Activated CD4-positive, alpha-beta T cell treated with anti-CD3 and anti-CD28 coated beads, Interleukin-2, amount 10 ng/mL, durations not matched to agents 24 days and 14 days (primary cell): ENCODE measurements at places on chromosomes 1 and 21.

DNA sequence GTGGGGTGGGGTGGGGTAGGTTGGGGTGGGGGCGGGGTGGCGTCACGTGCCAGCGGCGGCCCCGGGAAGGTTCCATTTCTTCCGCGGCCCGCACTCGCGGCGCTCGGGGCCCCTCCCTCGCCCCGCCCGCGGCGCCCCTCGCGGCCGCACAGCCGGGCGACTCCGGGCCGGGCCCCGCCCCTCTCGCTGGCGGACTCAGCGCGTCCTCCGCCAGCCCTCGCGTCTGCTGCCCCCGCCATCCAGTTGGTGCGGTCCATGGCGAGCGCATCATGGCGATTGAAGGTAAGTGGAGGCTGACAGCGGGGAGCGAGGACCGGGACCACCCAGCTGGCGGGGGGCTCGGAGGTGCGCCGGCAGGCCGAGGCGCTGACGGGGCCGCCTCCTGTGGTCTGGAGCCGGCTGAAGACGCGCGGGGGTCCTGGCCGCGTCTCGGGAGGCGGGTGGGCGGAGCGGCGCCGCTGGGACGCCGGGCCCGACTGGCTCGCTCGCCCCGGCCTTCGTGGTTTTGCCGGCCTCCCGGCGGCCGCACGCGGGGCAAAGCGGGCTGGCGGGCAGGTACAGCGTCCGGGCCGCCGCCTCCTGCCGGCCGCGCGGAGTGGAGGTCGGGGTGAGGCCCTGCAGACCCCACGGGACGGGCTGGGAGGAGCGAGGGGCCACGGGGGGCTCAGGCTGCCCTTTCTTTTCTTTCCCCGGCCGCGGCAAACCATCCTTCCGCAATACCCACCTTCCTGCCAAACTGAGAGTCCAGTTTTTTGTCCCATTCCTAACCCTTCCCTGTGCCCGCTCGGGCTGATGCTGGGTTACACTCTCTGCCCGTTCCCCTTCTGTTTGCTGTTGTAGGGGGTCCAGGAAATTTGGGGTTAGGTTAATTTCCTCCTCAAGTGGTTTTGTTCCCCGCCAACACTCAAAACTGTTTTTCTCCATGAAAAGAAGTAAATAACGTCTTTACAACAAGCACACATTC lies at the start of gene SYT14:
TSS of gene SYT14 (plus strand) at position 222 of the 964 bp plus-strand sequence. CDS start at position 270, 48 bp downstream.
- peak; percentile 57 for DNase-seq

GRCh38 chr21:42975886-42976608 lies 1.7 kb downstream of the PKNOX1 start:
- no peak for DNase-seq

- no peak for DNase-seq
These were observed 57.5 kb downstream of the IARS2 start for GRCh38 chr1:220151454-220151853.

DNA sequence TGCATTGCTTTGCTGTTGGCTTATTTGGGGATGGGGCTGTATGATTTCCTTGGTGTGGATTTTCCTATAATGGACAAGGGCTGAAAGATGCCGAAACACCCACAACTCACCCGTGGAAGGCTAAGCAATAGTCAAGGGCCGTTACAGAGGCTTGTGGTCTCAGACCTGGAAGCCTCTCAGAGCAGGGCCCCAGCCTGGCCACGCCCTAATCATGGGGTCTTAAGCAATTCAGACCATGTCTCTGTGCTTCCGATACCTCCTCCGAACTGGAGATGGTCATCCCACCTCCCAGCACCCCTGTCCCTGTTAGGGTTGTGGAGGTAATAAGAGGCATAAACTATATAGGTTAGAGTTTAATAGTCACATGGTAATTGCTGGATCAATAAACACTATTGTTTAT lies 3.4 kb downstream of the ABCG1 start:
- no peak for DNase-seq

- no peak for DNase-seq
These were observed 347.9 kb downstream of the ZP4 start for GRCh38 chr1:237542525-237543418.

DNA sequence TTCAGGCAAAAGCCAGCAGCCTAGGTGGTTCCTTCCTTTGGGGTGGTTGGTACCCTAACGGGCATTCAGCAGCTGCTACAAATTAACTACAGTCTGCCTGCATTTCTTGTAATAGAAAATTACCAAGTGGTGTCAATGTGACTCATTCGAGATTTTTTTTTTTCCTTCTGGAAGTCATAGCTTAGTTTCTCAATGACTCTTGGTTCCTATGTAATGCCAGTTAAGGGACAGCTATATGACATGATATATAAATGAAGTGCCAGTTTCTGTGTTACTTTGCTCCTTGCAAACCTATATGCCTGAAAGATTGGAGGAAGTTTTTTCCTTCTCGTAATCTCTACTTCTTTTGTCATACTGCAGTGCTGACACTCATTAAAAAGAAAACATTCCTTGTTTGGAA lies 2.6 kb downstream of the MGST3 start:
- DNase-seq = no peak

DNA sequence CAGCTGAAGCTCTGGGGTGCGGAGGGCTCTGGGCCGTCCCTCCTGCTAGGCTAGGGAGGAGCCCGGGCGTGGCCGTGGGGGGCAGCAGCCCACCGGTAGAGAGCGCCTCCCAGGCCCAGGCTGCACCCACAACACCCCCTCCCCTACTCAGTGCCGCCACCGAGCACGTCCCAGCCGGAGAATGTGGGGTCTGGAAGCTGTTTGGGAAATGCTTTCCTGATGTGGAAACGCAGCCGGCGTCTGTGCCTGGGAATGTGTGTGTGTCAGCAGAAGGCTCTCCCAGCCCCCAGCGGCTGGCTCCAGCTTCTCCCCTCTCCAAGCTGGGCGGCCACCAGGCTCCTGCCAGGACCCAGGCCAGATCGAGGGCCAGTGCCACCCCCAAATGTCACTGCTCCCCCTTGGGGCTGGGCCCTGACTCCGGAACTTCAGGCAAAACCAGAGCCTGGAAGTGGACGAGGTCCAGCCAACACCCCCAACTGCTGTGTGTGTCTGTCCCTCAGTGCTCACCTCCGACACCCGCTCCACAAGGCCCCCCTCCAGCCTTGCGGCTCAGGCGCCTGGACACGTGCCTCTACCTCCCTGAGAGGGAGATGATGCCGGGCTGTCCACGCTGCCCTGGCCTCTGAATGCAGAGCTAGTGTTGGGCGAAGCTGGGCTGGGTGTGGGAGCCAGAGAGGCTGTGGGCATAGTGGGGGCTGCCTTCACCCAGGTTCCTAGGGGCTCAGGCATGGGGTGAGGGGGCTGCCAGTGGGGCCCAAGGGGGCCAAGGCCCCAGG lies 74.7 kb downstream of the MEGF6 start:
- DNase-seq = no peak

- no peak for DNase-seq
These were observed 9.1 kb downstream of the TUFT1 start for GRCh38 chr1:151549199-151549598.

DNA sequence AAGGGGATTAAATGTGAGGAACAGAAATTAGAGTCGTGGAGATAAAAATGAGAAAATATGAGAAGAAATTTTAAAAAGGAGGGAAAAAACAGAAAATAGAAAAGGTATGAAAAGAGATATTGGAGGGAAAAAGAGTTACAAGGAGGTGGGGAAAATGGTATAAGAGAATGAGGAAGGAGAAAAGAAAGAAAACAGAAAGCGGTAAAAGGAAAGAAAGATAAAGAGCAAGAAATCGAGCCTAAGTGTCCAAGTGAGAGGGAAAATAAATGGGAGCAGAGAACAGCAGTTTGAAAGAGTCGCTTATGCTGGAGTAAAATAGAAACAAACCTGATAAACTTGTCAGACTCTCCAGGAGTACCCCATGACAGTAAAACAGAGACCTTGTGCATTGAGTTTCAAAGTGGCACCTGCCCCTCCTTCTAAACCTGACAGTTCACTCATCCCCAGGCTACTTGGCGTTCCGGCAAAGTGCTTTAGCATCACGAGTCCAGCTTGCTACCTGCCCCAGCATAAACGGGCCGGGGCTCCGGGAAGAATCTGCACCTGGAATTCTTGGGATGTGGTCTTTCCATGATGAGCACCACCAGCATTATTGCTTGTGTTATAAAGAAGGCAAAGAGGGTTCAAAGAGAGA lies 585 bp downstream of the NEGR1 start:
- DNase-seq = peak; percentile 58

- DNase-seq = no peak
These were observed 232.3 kb upstream of the USP24 start for GRCh38 chr1:55447488-55447887.

DNA sequence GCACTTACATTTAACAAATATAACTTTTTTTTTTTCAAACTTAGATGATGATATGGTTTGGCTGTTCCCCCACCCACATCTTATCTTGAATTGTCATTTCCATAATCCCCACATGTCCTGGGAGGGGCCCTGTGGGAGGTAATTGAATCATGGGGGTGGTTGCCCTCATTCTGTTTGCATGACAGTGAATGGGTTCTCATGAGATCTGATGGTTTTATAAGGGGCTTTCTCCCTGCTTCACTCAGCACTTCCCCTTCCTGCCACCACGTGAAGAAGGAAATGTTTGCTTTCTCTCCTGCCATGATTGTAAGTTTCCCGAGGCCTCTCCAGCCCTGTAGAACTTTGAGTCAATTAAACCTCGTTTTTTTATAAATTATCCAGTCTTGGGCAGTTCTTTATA lies 432.6 kb downstream of the AMY1C start:
- DNase-seq = no peak

DNA sequence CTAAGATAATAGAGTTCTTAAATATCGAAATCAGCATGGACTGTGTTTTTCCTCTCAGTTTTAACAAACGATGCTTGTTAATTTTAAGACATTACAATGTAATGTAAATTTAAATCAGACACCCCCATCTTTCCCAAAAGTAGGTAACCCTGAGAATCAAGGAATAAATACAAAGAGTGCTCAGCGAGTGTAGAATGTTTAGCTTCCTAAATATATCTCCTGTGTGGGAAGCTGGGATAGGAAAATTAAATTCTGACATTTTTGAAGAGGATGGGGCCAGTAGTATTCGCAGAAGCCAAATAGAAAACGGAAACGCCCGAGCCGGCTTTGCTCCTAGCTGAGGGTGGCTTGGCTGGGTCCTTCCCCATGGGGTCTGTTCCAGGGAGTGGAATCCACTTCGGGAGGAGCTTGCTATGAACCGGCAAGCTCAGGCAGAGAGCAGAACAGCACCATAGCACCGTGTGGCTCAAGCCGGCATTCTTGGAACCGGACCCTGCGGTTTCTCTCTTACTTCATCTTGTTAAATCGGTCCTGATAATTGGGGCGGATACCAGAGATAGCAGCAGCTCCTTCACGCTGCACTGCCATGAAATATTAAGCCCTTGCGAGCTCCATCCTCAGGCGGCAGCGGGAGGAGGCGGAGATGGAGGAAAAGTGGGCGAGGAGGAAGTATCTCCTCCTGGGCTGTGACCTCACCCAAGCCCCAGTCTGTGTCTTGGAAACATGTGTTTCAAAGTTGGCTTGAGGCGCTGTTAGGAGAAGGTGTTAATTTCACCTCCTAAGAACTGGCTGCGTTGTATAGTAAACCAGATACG lies 24.9 kb downstream of the MAP3K7CL start:
- DNase-seq = no peak

GRCh38 chr1:20663969-20664715 lies 3.0 kb upstream of the DDOST start:
- DNase-seq = no peak

DNA sequence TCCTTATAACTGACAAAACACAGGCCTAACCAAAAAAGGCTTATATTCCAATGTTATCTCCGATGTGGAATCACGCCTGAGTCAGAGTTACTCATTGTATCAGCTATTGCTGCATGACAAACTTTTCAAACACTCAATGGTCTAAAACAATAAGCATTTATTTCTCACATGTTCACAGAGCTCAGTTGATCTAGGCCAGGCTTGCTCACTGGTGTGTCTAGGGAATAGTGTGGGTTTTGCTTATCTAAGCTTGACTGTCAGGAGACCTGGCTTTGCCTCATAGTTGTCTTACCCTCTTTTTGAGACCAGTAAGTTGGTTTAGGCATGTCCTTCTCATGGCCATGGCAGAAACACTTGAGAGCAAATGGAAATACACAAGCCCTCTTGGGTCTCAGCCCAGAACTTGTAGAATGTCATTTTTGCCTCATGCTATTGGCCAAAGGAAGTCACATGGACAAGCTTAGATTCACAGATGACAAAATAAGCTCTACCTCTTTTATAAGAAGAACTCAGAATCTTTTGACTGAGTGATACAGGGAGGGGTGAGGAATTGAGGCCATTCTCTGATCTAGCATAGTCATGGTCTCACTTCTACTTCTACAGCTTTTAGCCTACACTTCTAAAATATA lies 130.8 kb downstream of the HMCN1 start:
- no peak for DNase-seq

DNA sequence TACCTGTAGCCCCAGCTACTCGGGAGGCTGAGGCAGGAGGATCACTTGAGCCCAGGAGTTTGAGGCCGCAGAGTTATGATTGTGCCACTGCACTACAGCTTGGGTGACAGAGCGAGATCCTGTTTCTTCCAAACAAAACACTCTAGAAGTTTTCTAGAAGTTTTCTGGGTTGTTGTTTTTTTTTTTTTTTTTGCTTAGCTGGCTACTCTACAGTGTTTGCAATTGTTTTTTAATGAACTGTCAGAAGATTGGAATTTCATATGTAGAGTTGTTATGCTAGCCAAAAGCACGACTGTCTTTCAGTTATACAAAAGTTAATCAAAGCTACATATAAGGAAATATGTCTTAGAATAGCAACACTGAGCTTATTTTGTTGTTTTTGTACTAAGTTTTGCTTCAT lies 30.9 kb upstream of the NEXN start:
- DNase-seq = no peak

- no peak for DNase-seq
These were observed 33.3 kb upstream of the CD1D start for GRCh38 chr1:158147401-158147800.

- no peak for DNase-seq
These were observed 33.9 kb downstream of the TMEM51 start for GRCh38 chr1:15187175-15188129.

- DNase-seq = peak; percentile 84
These were observed 154.8 kb downstream of the SLC45A1 start for GRCh38 chr1:8472668-8473067.

DNA sequence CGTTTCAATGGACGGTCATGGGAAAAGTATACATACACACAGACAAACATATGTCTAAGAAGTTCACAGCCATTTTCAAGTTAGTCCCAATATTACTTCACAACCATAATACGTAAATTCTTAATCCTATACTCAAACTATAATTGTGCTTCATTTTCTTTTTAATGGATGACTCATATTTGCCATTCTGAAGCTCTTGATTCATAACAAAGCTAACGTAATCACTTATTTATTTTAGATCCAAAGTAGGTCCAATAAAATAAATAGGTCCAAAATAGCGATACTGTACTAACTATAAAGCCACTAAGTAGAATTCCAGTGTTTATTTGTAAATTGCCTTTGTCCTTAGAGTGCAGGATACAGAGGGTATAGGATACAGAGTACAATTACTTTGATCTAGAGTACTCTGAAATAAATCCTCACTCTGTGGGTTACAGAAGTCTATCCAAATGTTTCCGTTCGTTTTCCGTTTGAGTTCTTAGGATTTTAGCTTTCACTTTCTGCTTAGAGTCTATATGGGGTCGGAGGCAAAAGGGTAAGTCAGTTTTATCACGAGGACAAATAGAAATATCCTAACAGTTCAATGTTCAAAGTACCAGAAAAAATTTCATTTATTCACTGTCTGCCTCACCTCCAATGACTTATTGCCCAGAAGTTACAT lies 8.8 kb upstream of the C1orf115 start:
- no peak for DNase-seq

- DNase-seq = no peak
These were observed 262.6 kb upstream of the PLXNA2 start for GRCh38 chr1:208506812-208507211.

- DNase-seq = no peak
These were observed 7.9 kb downstream of the PLA2G2D start for GRCh38 chr1:20111452-20111851.
